ENCODE measurements at places on chromosomes 7 and 10.

DNA sequence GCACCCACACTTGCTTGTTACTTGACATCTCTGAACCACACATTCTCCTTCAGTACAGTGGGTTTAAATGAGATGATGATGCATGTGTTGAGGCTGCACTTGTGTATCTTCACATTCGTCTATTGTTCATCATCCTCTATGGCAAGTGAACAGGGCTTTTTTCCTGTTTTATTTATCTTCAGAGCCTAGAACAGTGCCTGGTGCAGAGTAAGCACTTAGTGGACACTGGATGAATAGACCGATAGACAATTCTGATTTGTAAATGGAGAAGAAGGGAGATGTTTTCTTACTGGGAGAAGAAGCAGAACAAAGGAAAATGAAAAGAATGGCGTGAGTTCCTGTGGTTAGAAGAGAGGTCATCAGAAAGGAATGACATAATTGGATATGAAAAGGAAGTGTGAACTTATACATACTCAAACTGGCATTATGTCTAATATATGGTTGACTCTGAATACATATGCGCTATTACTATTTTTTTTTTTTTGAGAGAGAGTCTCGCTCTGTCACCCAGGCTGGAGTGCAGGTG, 99.7 kb downstream of the AVL9 start:
- DNase-seq, result no peak

DNA sequence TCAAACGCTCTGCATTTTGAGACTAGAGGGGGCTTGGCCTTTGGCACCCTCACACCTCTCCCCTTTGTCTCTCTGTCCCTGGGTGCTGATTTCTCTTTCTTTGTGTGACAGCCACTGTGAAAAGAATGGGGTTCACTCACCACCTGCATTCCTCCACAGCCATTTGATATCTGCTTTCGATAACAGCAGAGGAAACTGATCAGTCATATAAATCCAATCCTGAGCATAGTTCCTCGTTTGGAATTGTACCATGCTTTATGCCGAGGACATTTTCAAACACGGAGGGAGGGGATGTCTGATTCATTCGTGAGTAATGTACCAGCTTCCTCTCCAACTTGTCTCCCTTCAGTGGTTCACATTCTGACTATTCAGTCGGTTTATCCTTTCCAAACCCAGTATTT, 15.8 kb downstream of the MET start:
- no peak for DNase-seq

DNA sequence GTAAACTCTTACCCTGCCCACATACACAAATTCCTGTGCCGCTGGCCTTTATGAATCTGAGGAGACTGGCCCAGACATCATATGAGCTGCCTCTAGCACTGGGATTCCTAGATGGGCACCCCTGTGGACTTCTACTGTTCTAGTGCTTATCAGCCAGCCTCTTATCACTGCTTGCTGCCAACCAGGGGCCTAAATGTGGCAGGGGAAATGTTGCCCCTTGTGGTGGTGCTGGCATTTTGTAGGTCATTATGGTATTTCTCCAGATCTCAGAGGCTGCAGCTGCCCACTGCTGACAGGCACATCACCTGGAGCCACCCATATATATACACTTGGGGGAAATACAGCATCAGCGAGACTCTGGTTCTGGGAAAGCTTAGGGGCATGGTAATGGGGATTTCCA, 5.4 kb downstream of the SFR1 start:
- no peak for DNase-seq

DNA sequence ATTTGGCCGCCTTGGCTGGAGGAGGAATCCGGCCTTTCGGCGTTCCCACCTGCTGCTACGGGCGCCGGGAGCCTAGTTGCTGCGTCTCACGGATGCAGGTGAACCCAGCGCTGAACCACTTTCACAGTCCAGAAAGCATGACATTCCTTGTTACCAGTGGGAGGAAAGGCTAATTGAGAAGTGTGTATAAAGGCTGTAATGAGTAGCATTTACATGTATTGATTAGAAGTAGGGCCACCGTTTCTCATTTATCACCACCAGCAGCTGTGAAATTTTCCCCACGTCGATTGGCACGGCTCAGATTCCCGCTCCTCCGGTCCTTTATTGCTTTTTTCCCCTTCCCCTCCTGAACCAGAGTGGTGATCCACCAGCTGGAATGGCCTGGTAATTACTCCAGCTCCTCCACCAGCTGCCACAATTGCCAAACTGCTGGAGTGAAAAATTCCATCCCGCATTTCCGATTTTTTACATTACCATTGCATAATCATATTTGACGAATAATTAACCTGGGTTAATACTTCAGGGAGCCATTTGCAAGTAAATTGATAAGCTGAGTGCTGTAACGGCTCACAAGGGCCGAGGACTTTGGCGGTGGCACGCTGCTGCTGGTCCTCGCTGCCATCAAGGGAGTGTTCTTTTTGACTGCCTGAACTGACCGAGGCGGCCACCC, 153.3 kb downstream of the POU6F2 start:
- no peak for DNase-seq

GRCh38 chr10:7340179-7340874, 70.5 kb downstream of the SFMBT2 start:
- DNase-seq, result no peak

GRCh38 chr7:39631736-39632308, 8.4 kb downstream of the RALA start:
- DNase-seq, result no peak

- DNase-seq, result no peak
Measured at GRCh38 chr10:14527134-14527844, 196.6 kb upstream of the FRMD4A start.

GRCh38 chr10:123158682-123159081, 4.5 kb downstream of the BUB3 start:
- no peak for DNase-seq

DNA sequence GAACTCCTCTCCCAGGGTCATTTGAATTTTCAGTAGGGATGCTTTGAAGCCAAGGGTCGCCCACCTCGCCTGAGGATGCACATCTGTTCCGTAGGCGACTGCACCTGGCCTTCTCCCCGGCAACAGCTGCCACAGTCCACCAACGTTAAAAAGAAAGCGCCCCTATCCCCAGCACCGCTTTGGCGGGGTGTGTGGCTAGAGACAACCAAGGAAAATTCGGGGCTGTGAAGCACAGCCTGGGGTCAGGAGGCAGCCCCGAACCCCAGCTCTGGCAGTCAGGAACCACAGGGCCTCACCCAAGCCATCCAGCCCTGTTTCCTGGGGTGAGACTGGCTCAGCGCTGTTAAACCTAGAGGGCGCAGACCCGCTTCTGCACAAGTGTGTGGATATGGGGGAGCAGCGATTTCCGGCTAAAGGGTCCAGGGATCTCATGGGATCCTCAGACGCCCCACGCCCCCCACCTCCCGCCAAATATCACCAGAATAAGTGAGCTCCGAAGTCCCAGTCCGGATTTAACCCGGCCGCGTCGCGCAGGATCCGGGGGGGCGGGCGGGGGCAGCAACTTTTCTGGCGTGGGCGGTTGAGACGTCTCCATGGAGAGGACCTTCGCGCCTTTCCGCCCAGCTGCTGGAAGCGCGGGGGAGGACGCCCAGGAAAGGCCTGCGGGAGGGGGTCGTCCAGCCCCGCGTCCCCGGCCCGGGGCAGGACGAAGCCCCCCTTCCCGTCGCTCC, 822 bp downstream of the ZC3HAV1L start:
- DNase-seq, result no peak

DNA sequence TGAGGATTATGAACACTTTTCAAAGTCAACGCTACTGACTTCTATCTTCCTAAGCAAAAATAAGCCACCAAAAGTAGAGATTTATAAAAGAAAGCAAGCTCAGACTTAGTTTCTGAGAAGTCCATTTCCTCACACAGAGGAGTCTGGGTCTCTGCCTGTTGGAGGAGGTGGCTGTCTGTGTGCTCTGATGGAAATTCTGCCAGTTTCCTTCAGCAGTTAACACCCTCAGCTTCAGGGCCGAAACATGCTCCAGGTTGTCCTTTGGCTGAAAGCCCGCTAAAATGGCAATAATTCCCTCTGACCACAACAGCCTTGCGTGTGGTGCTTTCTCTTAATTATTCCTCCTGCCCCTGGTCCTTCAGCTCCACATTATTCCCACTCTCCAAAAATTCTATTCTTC, 127.8 kb upstream of the LAMB4 start:
- DNase-seq, result no peak

Measured in stimulated activated CD8-positive, alpha-beta memory T cell treated with anti-CD3 and anti-CD28 coated beads, Interleukin-7, amount 100 ng/mL, for 24 hours (primary cell).